ENCODE measurements at places on chromosomes 5 and 9. TPM values are rescaled to one million over a fixed set of nuclear protein-coding genes. Genes with fewer than 3 reads are reported as not detected.

Gene HDHD3
- total RNA-seq, result 10.0 TPM

Gene CDX1
- total RNA-seq, result not detected

Gene SLC25A2
- total RNA-seq, result not detected

Gene IL13
- not detected for total RNA-seq

Gene FBP2
- total RNA-seq, result not detected

Gene PLPPR1
- not detected for total RNA-seq

Gene HK3
- total RNA-seq, result not detected

Gene ELAVL2
- 0.12 TPM for total RNA-seq

Gene ANKRD20A1
- total RNA-seq, result not detected

Gene LRRC70
- total RNA-seq, result 0.87 TPM

Gene GLDC
- total RNA-seq, result 1.3 TPM

Gene GPBP1
- total RNA-seq, result 36.5 TPM

Gene WASHC1
- 2.7 TPM for total RNA-seq

Gene NMUR2
- not detected for total RNA-seq

Gene SPINK6
- total RNA-seq, result 1.1 TPM

Gene FOXD4L6
- total RNA-seq, result not detected

Gene OR1N2
- not detected for total RNA-seq

Gene FCN1
- total RNA-seq, result not detected

Gene FIBCD1
- 0.62 TPM for total RNA-seq

Gene HBEGF
- 1.9 TPM for total RNA-seq

Gene GRAMD2B
- 9.3 TPM for total RNA-seq

Gene MLANA
- not detected for total RNA-seq

Gene ARL14EPL
- total RNA-seq, result not detected

Gene COL23A1
- 0.75 TPM for total RNA-seq

Gene TLX3
- not detected for total RNA-seq

Gene ARAP3
- total RNA-seq, result 7.1 TPM

Gene AQP3
- total RNA-seq, result 8.5 TPM

Gene SLC6A18
- total RNA-seq, result not detected

Gene C7
- 11,125 TPM for total RNA-seq

Gene CTSL
- 658 TPM for total RNA-seq

Gene TMOD1
- 0.39 TPM for total RNA-seq

Gene CCDC192
- total RNA-seq, result not detected

Gene PMPCA
- 33.6 TPM for total RNA-seq

Gene MRRF
- 25.7 TPM for total RNA-seq

Gene GDF9
- total RNA-seq, result not detected

Gene FAT2
- total RNA-seq, result 0.06 TPM

Gene ASS1
- 249 TPM for total RNA-seq

Gene TRIM14
- 1.2 TPM for total RNA-seq

Gene PCDHB6
- total RNA-seq, result 0.06 TPM

Gene PRDM12
- total RNA-seq, result not detected

Gene COL15A1
- 6.4 TPM for total RNA-seq

Gene PRDM9
- total RNA-seq, result not detected

Gene PPP3R2
- not detected for total RNA-seq

Gene ACER2
- total RNA-seq, result 10.5 TPM

Gene KCNT1
- not detected for total RNA-seq

Gene PCDHA10
- 0.59 TPM for total RNA-seq

Gene BTNL9
- total RNA-seq, result 0.19 TPM

Gene C1QTNF3
- total RNA-seq, result 0.31 TPM

Data from cardiac ventricle fibroblast (primary cell).